NCI-H1048 (cell line): ENCODE measurements at places on chromosomes 1 and 21.

- DNase-seq = no peak
Observed at GRCh38 chr21:33686386-33686785, 44.1 kb downstream of the ITSN1 start.

DNA sequence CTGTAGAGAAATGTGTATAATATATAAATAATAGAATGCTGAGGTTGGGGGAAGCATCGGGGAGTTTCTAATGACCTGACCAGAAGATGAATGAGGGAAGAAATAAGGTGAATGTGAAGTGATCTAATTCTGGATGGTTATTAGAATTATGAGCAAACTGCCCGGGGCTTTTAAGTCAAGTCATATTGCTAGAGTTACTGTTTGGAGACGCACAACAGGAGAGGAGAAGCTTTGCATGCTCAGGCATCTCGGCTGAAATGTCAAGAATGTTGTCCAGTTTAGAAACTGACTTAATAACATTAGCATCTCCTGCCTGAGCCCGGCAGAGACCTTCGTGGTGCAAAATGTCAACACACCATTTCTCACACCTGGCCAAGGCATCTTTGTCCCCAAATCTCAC is 119.1 kb downstream of the RRAGC start:
- DNase-seq = no peak

DNA sequence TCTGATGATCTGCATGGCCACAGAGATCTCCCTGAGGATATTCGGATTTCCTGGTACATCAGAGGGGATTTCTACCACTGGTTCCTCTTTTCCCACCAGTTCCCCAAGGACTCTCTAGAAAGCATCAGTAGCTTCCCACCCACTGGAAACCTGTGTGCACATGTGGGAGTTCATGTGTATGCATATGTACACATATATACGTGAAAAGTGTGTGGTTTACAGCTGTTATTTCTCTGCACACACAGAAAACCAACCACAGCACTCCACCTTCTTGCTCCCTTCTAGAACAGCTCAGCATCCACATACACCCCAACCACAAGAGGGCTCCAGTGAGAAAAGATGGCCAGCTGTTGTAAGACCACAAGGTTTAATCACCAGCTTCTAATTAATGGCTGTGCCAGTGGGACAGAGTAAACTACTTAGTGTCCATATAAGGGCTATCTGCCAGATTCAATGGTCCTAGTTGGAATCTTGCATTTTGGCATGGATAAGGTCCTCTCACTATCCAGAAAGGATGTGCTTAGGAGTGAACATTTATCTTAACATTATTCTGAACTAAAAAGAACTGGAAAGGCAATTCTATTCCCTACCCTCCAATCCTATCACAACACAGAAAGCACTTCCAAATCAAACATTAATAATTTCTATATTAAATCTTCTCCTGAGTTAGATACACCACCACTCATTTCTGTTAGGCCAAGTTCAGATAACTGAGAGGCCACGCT is 24.1 kb downstream of the GPR3 start:
- DNase-seq = no peak

DNA sequence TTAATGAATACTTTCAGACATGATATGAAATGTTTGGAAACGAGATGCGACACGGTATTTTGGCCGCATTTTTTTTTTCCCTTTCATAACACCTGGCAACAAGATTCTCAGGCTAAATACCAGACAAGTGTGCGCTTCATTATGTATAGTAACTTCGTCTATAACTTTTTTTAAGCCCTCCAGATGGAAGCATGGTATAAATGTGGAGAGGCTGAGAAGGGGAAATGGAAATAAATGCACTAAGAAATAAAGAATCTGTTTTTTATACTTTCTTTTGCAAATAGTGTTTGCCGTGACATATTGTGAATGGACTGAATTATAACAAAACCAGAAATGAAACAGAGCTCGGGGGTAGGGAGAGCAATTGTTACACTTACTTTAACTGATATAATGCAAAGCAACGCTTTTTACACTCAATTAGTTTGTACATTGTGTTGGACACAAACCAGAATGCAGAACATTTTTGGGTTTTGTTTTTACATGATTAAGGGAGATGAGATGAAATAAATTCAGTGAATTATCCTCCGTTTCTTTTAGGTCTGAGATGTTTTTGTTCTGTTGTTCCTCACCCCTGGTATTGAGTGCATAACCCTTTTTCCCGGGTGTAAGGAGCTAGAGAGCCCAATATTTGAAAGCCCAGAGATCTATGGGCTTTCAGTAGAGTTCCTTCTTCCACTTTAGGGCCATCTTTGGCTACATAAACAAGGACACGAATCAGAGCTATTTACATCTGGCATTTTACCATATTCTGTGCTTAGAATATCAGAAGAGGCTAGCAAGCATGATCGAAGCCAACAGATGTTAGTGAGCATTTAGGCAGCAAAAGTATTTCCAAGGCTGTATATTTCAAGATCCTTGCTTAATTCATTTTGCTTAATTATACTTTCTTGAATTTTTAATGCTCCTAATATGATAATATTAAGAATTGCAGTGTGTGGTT is 478.0 kb downstream of the CAMTA1 start:
- DNase-seq = no peak

- no peak for DNase-seq
Observed at GRCh38 chr1:57474137-57474750, 50.4 kb upstream of the DAB1 start.

GRCh38 chr1:93746021-93746812 is 64.6 kb upstream of the BCAR3 start:
- DNase-seq = no peak

- no peak for DNase-seq
Observed at GRCh38 chr1:92136341-92136740, 56.2 kb downstream of the BTBD8 start.

DNA sequence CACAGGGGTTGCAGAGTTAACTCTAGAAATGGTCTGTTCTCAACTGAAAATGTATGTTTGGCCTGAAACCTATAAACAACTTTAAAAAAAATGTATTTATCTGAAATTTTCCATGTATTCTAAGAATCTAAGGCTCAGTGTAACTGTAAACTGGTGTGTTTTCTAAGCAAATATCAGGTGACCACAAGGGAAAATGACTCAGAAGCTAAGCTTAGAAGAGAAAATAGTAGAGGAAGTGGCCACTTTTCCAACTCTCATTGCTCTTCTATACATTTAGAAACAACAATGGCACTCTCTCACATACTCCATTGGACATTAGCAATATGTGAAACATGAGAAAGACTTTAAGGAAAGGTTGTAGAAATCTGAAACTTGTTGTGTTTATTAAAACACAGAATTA is 7.5 kb downstream of the TNFSF18 start:
- DNase-seq = no peak

DNA sequence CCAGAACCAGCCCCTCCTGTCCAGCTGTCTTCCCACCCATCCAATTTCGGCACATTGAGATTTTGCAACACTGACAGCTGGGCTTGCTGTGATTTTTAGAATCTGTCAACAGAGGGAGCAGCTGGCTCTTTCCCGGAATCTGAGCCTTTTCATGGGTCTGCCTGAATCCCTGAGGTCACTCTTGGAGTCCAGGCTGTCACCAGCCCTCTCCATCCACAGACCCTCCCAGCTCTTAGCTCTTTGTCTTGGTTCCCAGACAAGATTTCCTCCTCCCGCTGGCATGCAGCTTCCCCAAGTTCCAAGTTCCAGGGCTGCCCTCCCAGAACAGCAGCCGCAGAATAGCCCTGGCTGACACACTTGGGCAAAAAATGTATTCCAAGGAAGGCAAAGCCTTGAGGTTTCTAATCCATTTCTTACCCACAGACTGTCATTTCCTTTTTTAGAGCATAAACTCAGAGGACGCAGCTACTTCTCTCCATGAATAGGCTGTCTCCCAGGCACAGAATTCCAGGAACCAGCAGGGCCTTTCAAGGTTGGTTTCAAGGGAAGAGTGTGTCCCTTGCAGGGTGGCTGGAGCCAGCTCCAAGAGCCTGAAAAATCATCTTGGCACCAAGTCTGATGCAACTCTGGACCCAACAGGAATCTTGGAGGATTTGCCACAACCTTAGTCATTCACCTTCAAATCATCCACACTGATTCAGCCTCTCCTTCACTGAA is 7.1 kb upstream of the TMEM61 start:
- no peak for DNase-seq

DNA sequence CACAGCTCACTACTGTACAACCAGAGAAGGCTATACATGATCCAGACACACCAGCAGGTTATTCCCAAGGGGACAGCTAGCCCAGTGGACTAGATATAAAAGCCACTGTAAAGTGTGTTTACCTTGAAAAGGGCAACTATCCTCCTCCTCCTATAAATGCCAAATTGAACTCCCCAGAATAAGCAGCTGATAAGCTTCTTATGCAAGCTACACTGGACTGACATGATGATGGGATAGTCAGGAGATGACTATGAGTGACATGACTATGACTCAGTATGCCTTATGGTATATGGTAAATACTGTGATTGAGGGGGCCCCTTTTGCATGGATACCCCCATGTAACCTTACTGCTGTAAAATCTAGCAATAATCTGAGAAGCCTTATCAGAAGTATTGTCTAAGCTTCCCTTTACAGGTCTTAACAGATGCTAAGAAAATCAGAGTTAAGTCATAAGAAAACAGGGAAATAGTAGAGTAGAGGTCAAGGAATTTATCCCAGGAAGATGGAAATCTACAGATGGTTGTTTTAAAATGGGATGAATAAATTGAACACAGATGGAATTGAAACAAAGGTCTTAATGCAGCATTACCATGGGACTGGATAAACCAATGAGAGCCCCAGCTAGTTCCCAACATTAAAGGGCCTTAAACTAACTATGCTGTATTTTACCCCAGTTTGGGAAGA is 55.8 kb downstream of the TRIM33 start:
- DNase-seq = no peak

GRCh38 chr1:177305040-177306018 is 134.6 kb downstream of the BRINP2 start:
- DNase-seq = no peak

DNA sequence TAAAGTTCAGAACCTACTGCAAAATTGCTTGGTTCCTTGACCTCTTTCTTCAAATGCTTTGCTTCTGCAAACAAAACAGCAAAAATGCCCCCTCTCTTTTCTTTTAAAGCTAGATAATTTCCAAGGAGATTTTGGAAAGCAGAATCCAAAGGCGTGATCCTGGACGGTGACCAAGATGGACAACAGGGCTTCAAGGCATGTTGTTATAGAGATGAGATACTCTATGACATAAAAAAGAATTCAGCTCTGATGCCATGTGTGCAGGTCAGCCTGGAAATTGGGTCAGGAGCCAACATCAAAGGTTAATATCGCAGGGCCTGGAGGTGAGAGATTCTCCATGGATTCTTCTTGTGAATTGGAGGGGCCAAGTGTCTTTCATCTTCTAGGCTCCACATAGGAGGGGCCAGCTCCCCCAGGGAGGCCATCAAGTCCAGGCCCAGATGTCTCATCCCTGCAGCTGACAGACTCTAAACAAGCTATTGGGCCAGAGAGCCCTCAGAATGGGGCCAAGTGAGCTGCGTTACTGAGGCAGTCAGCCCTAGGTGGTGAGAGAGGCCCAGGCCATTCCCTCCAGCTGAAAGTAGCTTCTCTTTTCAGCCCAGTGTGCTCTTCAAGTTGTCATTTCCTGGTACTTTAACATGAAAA is 45.5 kb downstream of the NMNAT2 start:
- DNase-seq = no peak

GRCh38 chr1:206502812-206503211 is 4.5 kb upstream of the RASSF5 start:
- no peak for DNase-seq

- no peak for DNase-seq
Observed at GRCh38 chr1:61344696-61345095, 262.3 kb downstream of the NFIA start.

DNA sequence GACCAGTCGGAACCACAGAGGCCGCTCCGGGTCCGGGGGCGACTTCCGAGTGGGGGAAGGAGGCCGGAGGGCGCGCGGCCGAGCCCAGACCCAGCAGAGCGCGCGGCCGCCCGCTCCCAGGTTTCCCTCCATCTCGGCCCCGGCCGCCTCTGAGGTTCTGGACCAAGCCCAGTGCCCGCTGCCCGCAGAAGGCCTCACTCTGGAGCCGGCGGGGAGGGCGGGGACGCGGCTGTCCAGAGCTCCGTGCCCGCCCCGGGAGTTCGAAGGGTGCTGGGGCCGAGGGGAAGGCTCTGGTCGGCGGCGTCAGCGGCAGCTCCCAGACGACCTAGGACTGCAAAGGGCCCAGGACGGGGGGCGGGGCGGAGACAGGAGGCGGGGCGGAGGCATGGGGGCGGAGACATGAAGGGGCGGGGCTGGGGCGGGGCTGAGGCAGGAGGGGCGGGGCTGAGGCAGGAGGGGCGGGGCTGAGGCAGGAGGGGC is 48.0 kb upstream of the SLC19A1 start:
- DNase-seq = no peak

DNA sequence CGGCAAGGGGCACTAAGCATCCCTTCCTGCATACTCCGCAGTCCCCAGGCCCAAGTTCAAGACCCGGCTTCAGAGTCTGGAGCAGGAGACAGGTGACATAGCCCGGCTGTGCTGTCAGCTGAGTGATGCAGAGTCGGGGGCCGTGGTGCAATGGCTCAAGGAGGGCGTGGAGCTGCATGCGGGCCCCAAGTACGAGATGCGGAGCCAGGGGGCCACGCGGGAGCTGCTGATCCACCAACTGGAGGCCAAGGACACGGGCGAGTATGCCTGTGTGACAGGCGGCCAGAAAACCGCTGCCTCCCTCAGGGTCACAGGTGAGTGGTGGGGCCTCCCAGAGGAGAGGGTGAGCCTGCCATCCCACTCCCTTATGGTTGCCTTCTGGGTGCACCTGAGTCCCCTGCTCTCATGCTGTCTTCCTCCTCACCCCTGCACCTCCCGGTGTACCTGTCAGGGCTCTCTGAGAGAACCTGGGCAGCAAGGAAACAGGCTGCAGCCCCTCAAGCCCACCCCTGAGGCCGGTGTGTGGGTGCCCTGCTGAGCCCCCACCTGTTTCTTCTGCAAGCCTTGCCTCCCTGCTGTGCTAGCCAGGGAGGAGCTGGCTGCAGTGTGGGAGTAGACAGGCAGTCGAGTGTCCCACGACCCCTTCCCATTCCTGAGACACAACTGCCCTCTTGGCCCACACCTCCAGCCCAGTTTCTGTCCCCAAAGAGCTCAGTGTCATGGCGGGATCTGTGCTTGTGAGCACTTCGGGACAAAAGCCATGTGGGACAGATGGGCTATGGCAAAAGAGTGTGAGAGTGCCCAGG is 99.2 kb downstream of the TRIM11 start:
- DNase-seq = no peak

GRCh38 chr1:210129759-210130158 is 102.8 kb upstream of the SERTAD4 start:
- no peak for DNase-seq

- DNase-seq = no peak
Observed at GRCh38 chr1:162003830-162004215, 19.8 kb downstream of the OLFML2B start.

GRCh38 chr1:4416189-4416588 is 238.2 kb upstream of the AJAP1 start:
- DNase-seq = no peak

- no peak for DNase-seq
Observed at GRCh38 chr1:41333146-41333784, 28.0 kb upstream of the FOXO6 start.

DNA sequence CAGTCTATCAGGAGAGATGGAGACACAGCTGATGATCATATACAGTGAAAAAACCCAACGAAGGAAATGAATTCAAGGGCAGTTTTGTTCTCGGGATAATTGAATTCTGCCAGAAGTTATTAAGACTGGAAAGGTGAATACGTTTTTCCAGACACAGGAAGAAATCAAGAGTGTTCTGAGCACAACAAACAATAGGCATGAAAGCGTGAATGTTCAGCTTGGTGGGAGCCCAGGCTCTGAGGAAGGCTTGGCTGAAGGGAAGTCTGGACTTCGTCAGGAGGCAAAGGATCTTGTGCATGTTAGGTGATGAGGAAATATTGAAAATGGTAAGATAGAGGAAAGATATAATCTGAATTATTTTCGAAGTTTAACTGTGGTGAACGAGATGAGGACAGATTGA is 50.4 kb downstream of the CYYR1 start:
- no peak for DNase-seq
